Fibroblast of upper back skin (primary cell): ENCODE measurements at places on chromosomes 4 and X.

DNA sequence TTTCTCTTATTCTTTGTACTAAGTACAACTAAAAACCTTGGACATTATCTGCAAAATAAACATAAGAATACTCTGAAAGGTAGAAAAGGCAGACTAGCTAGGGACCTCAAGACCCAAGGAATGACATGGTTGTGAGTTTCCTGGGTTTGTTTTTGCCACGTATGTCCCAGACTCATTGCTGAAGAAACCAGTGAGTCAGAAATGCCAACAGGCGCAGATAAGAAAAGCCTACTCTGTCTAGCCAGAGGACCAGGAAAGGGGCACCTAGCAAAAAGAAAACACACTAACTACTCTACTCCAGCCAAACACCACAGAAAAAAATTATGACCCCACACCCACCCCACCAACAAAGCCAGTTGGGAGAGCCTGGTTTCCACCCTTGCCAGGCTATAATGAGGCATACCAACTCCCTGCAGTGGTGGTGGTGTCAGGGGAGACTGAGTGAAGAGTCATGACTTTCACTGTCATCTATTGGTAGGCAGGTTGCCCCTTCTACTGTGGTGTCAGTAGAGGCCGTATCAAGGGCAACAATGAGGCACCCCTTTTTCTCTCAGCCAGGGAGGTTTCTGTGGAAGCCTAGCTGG is 10.9 kb downstream of the MTMR1 start:
- DNase-seq = no peak

DNA sequence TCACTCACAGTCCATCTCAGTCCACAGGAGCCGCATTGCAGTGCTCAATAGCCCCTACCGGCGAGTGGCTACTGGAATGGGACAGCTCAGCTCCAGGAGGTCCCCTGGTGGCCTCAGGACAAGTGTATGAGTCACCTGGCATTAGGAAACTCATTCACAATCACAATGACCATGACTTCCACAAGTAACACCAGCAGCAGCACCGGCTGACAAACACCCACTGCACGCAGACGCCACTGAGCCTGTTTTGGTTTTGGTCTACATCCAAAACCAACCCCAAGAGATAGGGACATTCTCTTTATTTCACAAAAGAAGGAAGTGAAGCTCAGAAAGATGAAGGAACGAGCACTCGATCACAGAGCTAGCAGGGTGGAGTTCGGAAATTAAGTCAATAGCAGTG is 8.1 kb downstream of the JAKMIP1 start:
- no peak for DNase-seq

GRCh38 chr4:1549638-1550035 is 134.5 kb downstream of the FAM53A start:
- no peak for DNase-seq

DNA sequence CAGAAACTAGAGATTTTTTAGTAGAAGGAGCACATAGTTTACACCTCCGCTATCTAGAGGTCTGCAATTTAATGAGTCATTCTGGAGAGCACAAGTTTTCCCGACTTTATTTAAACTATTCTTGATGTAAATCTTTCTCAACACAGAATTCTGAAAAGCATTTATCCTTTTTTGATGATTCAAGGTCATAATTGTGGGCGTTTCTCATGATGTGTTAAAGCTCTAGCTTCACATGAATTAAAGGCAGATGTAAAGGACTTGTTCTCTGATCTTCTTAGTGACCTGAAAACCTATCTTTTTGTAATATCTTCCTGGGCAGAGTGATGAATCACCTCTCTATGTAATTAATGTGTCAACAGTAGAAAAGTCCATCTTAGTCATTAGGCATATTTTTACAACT is 128.8 kb downstream of the COMMD8 start:
- DNase-seq = peak; percentile 1

DNA sequence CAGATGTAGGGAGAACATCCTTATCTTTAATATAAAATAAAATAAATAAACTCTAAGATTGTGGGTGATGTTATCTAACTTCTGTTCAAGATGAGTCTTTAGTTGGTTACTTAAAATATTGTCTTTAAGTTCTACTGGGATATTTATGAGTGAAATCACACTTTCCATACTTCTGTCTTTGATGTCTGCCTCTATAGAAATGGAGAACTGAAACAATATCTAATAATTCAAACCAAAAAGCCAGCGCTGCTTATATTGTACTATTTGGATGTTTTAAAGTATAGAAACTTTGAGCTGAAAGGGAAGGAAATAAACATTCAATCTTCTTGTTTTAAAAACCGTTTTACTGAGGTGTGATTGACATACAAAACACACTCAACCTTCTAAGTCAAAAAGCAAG is 44.8 kb upstream of the RPS6KA3 start:
- DNase-seq = no peak

DNA sequence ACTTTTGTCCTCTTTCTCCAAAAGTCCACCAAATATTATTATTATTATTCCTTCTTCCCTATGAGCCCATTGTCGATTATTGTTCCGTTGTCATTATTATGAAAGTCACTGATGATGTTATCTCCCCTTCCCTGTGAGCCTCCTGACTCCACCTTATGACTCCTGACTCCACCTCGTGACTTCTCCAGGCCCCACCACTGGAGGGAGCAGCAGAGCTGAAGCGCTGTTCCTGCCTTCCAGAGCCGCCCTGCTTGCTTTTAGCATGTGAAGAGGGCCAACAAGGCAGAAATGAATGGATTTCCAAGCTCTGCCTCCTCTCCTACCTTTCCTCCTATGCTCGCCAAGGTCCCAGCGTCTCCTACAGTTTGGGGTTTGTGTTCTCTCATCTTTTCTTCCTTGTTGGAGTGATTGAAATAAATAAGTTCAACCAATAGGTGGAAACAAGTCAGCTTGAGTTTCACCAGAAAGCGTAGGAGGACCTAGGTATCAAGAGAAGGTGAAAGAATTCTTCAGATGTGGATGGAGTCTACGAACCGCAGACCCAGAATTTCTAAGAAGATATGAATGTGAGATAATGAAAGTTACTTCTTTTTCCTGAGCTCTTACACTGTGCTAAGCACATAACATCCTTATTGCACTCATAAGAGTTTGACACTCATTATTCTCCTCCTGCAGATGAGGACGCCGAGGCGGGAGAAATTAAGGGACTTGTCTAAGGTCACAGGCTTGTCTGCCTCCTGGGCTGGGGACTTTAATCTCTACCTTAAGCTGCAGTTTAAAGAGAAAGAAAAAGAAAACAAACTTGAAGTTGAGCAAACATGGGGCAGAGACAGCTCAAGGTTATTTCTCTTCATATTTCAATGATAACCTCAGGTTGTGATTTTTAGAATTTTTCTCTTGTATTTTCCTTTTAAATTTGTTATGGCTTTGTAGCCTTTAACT is 26.1 kb downstream of the IGSF1 start:
- no peak for DNase-seq

DNA sequence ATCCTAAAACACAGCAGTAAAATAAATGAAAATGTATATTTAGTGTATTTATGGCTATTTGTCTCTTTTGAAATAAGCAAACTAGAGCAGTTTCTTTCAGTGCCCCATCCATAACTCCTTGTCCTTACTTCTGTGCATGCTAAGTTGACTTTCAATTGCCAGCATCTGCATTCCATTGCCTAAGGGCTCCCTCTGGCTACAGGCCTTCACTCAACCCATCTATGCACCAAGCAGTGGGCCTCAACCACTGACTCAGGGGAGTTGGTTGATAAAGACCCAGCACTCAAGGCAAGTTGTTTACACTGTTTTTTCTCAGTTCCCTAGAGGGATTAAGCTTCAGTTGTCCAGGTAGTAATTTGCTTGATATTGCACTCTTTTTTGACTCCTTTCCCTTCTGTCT is 265.7 kb downstream of the IQCM start:
- DNase-seq = no peak

GRCh38 chr4:28317221-28317620 is 1456.6 kb downstream of the STIM2 start:
- DNase-seq = peak; percentile 57

- no peak for DNase-seq
These were observed 480.2 kb upstream of the PRKX start for GRCh38 chrX:4193500-4194155.

- peak; percentile 5 for DNase-seq
These were observed 78.6 kb upstream of the FAM9A start for GRCh38 chrX:8879750-8880149.

- DNase-seq = no peak
These were observed 36.5 kb downstream of the USP46 start for GRCh38 chr4:52622564-52622963.

DNA sequence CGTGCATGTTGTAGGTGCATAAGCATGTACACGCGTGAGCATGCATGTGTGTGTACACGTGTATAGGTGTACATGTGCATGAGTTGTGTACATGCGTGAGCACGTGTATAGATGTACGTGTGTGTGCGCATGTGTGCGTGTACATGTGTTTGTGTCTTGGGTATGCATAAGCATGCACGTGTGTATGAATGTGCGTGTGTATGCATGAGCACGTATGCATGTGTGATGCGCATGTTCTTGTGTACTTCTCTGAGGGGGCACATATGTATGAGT is 9.0 kb downstream of the NAT8L start:
- no peak for DNase-seq

DNA sequence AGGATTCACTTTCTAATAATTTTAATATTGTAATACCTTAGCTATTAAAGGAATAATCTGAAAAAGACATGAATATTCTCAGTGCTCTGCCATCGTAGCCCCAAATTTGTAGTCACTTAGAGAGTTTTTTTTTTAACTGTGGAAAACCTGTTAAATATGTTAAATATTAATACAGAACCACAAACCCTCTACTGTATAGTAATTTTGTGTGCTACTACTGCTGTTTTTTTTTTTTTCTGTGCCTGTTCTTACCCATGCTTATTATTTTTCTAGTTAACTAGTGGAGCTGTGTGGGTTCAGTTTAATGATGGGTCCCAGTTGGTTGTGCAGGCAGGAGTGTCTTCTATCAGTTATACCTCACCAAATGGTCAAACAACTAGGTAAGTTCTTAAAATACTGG is 15.8 kb downstream of the PLK4 start:
- no peak for DNase-seq
